ENCODE measurements at places on chromosomes 4 and X.
A peak's percentile ranks its signal among the peaks of the same experiment; 100 is the strongest.

DNA sequence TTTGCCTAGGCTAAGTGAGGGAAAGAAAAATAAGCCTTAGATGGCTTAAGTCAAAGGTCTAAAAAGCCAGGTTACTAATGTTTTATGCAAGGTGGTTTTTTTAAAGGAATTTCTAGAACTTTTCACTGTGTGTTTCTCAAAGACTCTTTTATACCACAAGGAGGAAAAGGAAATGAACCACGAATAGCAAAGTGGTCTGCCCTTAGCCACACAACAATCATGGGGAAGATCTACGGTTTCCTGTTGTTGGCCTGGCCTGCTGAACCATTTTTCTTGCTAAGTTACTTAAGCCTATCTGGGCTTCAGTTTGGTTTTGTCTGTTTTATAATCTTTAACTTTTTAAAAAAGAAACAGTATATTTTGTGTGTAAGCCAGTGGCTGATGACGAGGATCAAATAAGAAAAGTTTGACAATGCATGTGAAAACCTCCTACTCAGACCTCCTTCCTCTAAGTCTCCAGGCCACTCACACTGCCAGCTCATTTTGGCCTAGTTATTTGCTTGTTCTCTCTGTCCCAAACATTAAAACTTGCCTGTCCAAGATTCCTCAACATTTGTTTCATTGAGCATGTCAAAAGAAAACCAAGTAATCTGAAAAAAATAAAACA lies 56.7 kb upstream of the COL25A1 start:
- no peak for DNase-seq

DNA sequence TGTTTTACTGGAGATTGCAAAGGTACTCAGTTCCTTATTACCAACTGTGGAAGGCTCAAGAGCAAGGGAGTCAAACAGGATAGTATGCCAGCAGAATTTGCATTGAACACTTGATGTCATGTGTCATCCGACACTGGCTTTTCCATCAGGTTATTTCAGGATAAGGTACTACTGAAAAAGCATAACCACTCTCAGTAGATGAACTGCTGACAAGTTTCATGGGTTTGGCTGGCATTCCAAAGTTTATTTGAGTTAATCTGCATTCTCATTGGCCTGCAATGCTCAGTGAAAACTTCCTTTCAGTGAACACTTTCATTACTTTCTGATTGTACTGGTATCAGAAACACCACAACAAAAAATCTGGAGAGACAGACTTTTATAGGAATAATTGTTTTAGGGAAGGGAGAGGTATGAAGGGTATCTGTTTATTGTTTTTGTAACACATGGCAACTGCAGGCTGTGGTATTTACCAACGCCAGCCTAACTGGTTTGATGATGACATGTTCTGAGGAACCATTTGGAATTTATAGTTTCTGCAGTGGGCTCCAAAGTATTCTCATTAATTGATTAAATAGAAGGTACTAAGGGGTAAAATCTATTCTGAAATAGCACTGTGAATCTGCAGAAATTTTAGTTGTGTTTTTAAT lies 345.7 kb upstream of the NR3C2 start:
- no peak for DNase-seq

GRCh38 chr4:182177166-182177565 lies 66.0 kb upstream of the TENM3 start:
- DNase-seq, result no peak

DNA sequence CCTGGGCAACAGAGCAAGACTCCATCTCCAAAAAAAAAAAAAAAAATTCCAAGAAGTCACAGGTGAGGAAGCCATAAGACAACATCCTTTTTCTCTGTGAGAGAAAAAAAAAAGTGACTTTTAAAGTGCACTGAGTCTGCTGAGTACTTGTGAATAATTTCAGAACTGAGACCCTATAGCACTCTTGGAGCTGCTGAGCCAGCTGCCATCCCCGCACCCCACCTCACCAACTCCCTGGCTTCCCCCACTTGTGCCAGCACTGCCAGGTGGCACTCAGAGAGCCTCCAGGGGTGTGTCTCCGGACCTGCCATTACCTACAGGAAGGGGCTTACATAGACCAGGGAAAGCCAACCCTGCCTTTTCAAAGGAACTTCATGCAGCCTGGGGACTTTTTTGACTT lies 39.2 kb upstream of the HS3ST1 start:
- DNase-seq, result no peak

DNA sequence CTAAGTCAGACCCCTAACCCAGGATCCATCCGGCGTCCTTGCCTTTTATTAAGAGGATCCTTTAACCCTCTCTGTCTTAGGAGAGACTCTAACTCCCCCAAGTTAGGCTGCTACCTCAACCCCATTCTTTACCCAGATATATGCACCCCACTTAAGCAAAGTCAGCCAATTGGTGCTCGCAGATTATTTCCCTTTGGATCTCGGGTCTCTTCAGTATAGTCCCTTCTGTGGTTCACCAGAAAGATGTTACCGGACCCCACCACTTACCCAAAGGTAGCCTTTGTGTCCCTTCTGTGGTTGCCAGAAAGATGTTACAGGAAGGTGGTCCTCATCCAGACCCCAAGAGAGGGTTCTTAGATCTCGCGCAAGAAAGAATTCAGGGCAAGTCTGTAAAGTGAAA lies 212.9 kb upstream of the GRID2 start:
- DNase-seq, result no peak

DNA sequence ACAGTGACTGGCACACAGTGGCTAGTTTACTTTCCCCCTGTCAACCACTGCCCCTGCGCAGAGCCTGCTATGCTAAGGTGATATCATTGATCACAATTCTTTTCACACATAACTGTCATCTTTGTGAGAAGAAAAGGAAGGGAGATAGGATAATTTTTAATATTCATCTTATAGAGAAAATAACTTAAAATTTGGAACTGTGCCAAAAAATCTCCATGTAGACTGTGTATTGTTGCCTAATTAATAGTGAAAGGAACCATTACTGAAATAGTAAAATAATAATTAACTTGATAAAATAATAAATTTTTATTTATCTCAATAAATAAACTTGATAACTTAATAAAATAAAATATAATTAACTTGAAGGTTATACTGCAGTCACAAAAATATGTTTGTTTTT lies 1069.4 kb downstream of the C4orf33 start:
- no peak for DNase-seq

DNA sequence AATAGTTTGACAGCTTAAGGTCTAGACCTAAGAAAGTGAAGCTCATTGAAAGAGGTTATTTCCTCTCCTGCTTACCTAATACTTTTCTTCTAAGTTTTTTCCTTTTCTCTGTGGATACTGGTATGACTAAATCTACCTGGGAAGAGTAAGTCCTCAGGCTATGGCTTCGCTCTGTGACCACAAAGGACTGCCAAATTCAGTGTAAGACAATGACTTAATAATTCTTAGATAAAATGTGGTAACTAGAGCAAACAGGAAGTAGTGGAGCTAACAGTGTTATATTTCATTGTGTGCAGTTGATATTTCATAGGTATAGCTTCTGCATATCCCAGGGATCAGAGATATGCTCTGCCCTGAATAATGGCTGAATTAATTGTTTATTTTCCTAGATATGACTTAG lies 418.9 kb downstream of the CCSER1 start:
- DNase-seq, result peak; percentile 11

Measured in NCI-H1417 (cell line).